ENCODE measurements at places on chromosomes 1 and 21.

DNA sequence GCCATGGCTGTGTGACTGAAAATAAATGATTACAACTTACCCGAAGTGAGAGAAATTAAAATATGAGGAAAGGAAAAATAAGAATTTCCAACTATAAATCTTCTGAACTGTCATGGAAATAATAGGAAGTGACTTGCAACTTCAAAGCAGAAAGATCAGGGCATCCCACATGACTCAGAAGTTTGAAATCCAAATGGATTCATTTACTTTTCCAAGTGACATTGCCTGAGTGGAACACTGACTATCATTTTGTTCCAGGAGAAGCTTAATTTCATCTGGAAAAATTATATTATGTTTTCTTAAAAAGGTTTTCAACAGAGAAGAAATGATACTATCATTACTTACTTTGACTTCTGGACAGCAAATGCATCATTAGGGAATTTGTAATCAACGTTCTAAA, 110.8 kb downstream of the GREM2 start:
- ATAC-seq = peak; percentile 44

GRCh38 chr1:225418059-225418458, 9.8 kb downstream of the LBR start:
- ATAC-seq = no peak

DNA sequence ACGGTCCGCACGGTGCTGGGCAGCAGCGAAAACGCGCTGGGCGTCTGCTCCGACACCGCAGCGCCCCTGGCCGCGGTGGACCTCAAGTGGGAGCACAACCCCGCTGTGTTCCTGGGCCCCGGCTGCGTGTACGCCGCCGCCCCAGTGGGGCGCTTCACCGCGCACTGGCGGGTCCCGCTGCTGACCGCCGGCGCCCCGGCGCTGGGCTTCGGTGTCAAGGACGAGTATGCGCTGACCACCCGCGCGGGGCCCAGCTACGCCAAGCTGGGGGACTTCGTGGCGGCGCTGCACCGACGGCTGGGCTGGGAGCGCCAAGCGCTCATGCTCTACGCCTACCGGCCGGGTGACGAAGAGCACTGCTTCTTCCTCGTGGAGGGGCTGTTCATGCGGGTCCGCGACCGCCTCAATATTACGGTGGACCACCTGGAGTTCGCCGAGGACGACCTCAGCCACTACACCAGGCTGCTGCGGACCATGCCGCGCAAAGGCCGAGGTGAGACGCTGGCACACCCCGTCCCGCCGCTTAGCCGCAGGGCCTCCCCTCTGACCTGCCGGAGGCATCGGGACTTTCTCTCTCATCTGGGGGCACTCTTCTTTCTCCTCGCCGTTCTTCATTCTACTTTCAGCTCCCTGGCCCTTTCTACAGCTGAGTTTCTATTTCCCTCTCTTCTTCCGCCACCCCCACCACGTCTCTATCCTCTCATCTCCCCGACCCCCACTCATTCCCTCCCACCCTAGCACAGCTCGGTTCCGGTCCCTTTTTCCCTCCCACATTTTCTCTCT, 1.0 kb downstream of the NPR1 start:
- ATAC-seq = peak; percentile 46

GRCh38 chr21:46014828-46015227, 33.3 kb downstream of the COL6A1 start:
- ATAC-seq = no peak

- ATAC-seq = peak; percentile 74
Measured at GRCh38 chr1:189619682-189620332, 857.9 kb downstream of the BRINP3 start.
